ENCODE measurements at places on chromosomes 7 and 10. TPM values are rescaled to one million over a fixed set of nuclear protein-coding genes. Genes with fewer than 3 reads are reported as not detected.
A peak's percentile ranks its signal among the peaks of the same experiment; 100 is the strongest.

DNA sequence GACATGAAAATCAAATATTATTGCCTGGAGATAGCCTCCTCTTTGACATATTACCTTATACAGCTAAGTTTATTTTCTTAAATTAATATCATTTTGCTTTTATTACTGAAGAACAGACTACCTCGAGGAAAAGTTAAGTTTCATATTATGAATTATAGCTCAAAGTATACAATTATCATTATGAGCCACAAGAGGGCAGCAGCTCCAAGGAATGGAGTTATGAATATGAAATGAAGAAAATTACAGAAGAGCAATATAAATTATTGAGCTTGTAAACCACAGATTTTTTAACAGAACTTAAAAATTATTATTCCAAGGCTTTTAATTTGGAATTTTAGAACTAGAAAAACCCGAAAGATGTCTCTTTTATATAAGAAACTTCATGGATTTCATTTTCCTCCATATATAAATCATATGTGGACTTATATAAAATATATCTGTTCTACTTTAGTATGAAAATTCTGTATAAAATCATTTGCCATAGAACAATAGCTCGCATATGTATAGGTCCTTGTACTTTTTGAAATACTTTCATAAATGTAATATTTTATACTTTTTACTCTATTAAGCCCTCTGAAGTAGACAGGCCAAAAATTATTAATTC, 40.1 kb downstream of the IQUB start:
- DNase-seq, result no peak

- peak; percentile 92 for DNase-seq
Observed at GRCh38 chr7:79453558-79454360, at the start of gene MAGI2. TSS of gene MAGI2 (minus strand) at chr7:79453667. CDS start at chr7:79453320, 347 bp downstream.

DNA sequence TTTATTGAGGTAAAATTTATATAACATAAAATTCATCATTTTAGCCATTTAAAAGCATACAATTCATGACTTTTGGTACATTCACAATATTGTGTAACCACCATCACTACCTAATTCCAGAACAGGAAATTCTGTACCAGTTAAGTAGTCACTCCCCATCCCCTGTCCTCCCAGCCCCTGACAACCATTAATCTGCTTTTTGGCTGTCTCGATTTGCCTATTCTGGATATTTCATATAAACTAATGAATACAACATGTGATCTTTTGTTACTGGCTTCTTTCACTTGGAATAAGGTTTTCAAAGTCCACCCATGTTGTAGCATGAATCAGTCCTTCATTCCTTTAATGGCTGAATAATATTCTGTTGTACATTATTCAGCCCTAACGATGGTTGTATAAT, 115.6 kb upstream of the KLF14 start:
- no peak for DNase-seq

DNA sequence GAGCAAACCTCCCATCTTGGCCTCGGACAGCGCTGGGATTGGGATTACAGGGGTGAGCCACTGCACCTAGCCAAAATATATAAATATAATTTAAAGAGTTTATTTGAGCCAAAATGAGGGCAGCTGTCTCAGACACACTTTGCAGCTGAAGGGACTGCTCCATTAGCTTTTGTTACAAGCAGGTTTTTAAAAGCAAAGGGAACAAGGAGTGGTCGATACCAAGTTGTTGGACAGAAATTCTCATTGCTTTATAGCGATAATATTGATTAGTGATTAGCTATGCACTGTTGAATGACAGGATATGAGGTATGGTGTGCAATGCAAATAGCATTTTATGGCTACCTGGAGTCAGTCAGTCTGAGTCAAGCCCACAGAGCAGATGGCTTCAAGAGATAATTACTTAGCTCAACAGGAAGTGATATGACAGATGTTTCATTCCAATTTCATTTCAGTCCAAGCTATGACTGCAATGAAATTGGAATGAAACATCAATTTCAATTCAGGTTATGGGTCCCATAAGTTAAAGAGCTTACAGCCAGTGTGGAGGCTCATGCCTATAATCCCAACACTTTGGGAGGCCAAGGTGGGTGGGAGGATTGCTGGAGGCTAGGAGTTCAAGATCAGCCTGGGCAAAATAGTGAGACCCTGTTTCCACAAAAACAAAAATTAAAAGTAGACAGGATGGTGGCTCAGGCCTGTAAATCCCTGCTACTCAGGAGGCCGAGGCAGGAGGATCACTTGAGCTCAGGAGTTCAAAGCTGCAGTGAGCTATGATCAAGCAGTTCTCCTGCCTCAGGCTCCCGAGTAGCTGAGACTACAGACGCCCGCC, 23.1 kb downstream of the TYW1 start:
- no peak for DNase-seq

DNA sequence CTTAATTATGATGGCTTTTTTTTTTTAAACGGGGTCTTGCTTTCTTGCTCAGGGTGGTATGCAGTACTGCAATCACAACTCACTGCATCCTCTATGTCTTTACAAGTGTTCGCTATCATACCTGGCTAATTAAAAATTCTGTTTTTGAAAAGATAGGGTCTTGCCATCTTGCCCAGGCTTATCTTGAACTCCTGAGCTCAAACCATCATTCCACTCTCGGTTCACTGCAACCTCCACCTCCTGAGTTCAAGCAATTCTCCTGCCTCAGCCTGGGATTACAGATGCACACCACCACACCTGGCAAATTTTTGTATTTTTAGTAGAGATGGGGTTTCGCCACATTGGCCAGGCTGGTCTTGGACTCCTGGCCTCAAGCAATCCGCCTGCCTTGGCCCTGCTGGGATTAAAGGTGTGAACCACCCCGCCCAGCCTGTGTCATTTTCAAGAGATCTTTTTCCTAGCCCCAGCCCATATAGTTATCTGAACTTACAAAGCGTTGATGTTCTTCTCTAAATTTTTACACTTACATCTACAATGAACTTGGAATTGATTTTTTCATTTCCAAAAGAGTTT, 6.0 kb downstream of the HNRNPF start:
- DNase-seq, result no peak

- no peak for DNase-seq
Observed at GRCh38 chr7:27144781-27145164, 1.3 kb upstream of the HOXA5 start.

DNA sequence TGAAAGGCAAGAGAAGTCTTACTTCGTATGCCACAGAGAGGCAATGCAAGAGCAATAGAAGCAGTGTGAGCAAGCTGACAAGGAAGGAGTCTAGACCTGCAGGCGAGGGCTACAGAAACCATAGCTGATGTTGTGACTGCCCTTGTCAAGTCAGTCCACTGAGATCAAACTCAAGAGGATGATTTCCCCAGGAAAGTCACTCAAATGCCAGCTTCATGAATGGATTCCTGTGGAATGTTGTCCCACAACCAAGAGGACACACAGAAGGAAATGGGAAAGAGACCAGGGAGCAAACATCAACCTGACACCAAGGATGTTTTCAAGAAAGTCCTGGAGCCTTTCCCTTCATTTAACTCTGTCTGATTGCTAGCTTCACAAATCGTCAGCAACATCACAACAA, 78.0 kb upstream of the GAD2 start:
- DNase-seq, result no peak

DNA sequence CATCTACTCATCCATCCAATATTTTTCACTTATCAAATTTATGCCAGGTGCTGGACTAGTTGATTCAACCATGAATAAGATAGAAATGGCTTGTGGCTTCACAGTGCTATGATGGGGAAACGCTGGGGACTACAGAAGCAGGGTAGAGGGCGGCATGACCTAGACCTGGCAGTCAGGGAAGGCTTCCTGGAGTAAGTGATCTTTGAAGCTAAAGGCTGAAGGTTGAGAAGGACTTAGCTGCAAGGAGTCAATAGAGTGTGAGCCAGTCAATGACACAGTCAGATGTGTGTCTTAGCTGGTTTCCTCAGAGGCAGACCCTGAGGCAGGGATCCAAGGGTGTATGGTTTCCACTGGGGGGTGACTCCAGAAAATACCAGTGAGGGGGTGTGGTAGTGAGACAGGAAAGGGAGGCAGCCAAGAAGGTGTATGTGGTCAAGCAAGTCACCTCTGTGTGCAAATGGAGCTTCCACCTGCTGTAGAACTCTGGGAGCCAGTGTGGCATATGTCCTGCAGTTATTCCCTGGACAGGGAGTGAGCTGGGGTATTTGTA, 10.3 kb downstream of the PRF1 start:
- no peak for DNase-seq

GRCh38 chr10:61547297-61547696, 94.1 kb upstream of the TMEM26 start:
- no peak for DNase-seq

DNA sequence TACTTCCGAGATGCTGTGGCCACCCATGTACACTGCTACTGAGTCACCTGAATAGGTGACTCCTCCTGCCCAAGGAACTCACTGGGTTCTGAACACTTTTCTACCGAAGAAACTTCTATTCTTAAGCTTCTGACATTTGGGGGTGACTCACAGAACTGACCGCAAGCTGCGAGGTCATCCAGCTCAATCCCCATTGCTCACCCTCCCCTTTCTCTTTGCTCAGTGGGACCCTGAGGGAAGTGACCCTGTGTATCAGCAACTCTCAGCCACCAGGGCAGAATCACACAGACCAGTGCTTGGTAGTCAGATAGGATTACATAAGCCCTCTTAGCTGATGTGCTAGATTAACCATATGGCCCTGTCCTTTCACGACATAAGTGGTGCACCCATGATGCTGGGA, 46.3 kb downstream of the INSYN2A start:
- DNase-seq, result no peak

DNA sequence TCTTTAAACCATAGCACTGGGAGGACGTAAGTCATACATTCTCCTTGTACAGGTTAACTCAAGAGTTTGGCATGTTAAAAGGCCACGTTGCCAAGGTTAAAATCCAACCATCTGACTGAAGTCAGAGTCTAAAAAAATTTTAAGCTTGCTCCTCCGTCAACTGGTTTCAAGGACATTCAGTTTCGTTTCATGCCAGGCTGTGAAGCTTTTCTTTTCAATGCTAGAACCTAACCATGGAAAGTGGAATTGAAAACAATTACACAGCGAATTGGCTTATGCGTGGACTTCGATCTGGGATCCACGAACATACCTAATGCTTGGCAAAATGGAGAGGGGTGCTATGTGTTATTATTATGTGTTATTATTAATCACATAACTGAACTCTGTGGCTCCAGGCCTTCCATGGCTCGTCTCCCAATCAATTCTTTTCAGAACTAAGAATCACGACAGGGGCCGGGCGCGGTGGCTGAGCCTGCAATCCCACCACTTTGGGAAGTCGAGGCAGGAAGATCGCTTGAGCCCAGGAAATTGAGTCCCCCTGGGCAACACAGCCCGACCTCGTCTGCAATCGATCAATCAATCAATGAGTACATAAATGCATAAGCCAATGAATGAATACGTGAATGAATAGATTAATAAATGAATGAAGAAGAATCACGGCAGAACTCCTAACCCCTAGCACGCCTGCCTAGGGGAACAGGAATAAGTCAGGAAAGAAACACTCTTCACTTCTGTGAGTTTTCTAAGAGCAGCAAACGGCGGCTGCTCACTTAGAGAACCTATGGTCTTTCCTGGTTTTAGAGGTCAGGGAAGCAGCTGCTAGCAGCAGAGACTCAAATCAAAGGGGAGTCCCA, 733 bp upstream of the ARL5B start:
- no peak for DNase-seq

DNA sequence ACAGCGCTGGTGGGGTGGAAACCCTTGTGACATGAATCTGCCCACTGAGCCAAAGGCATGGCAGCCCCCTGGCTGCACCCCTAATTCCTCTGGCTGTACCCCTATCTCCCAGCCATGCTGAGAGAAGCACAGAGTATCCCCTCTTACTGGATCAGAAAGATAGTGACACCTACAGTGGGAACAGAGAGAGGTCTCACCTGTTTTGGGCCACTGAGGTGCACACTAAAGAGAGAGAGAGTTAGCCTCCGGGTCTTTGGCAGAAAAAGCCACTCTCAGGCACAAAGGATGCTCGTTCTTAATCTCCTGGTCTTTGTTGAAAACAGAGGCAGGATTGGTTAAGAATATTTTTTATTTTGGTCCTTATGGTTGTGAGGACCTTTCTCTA, 11.3 kb downstream of the TSPAN14 start:
- no peak for DNase-seq

GRCh38 chr7:157335236-157335635, 1.6 kb upstream of the DNAJB6 start:
- DNase-seq, result no peak

SLC26A3 gene
- not detected for total RNA-seq

USP6NL gene
- total RNA-seq, result 20.9 TPM

SMC3 gene
- 18.5 TPM for total RNA-seq

TMEM196 gene
- total RNA-seq, result not detected

COL26A1 gene
- total RNA-seq, result not detected

EBF3 gene
- not detected for total RNA-seq

LRRTM3 gene
- total RNA-seq, result not detected

Data from stomach (tissue), 19 donors.